AG20443 (cell line): ENCODE measurements at places on chromosomes 13 and 19.

GRCh38 chr19:1154731-1155351 lies 19.2 kb downstream of the SBNO2 start:
- DNase-seq: peak; percentile 96

GRCh38 chr13:107842562-107843180 lies 372.7 kb downstream of the LIG4 start:
- no peak for DNase-seq

DNA sequence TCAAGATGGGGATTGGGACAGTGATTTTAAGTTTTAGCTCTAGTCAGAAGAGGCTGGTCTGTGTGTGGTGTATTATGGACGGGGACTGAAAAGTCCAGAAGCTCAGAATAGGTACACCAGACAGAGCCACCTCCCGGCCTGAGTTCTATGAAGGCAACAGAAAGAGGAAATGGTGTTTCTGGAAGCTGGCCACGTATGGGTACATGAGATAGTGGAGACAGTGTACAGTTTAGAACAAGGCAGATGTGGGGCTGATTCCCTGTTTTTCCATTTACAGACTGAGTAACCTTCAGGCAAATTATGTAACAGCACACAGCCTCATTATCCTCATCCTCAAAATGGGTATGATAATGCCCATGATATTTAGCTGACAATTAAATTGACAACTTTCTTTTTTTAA lies 1.3 kb downstream of the ZNF175 start:
- DNase-seq: no peak

DNA sequence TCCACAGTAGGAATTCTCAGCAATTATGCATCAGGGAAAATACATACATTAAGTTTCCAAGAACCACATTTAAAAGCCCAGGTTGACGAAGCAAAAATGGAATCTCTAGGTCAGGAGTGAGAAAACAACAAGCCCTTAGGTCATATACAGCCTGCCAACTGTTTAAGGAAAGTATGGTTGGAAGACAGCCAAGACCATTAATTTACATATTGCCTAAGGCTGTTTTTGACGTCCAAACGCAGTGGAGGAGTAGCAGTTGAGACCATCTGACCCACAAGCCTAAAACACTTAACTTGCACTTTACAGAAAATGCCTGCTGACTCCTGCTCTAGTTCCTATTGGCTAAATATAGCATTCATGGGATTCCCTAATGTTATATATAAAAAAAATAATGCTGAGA lies 299.0 kb downstream of the ITGBL1 start:
- DNase-seq: no peak

GRCh38 chr13:94286581-94286980 lies 192.9 kb downstream of the DCT start:
- no peak for DNase-seq

DNA sequence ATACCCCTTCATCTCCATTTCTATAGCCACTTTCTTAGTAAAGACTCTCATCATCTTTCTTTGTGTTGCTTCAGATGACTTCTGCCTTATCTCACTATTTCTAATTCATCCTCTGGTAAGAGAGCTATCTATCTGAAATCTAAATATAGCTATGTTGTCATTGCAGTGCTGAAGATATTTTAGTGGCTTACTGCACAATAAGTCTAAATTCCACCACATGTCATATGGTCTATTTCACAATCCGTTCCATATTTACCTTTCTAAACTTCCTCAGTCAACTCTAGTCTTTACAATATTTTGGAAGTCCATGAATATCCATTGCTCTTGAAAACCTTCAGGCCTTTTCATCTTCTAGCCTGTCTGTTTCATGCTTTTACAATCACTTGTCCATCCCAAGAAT lies 465.1 kb upstream of the SLC10A2 start:
- no peak for DNase-seq

DNA sequence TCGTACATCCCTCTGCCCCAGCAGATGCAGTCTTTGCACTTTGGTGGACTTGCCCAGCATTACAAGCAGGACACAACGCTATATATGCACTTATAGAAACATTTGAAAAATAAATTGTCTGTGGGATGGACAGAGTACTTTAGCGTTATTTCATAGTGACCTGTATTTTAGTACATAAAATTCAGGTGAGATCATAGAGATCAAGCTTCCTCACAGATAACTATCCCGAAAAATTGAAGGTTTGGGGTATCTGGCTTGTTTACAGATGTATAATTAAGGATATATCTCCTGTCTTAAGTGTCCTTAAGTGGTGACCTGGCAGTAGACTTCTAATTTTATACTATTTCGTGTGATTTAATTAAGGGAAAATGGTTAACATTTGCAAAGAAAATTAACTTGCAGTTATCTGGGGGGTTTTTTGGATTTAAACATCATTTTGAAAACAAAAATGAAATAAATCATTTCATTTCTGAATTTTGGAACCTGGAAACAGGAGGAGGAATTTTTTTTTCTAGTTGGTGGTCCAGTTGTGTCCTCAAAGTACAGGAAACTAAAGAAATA lies 977 bp upstream of the MAB21L1 start:
- no peak for DNase-seq

GRCh38 chr19:2014731-2015607 lies 545 bp downstream of the BTBD2 start:
- no peak for DNase-seq

GRCh38 chr19:18317961-18318800 lies 4.7 kb downstream of the LSM4 start:
- DNase-seq: peak; percentile 3

DNA sequence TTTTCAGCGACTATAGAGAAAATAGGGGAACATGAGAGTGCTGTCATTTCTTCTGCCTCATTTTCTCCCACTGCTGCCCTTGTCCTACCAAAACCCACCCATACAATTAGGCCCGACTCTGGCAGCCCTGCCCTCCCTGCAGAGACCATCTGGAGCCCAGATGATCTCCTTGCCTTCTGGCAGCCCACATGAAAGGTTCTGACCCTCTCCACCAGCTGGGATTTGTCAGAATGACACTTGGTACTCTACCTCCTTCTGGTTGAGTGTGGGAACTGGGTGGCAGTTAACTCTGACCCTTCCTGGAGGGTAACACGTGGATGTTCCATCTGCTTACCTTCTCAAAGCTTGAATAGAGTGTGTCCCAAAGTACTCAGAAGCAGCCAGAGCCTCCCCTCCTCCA lies 21.0 kb upstream of the SIAH3 start:
- no peak for DNase-seq

DNA sequence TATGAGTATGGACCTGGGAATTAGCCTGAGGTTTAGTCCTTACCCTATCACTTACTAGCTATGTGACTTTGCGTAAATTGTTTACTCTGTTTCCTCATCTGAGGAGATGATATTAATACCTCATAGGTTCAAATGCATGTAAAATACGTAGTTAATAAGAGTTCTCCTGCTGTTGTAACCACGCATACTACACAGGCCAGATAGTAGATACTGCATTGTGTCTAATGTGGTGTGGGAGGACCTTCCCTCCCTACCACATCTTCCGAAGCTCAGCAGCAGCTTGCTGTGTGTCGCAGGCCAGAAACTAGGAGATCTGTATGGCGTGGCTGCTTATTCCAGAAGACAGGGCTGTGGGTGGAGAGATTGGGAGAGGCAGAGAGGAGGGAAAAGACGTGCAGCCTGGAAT lies 23.0 kb downstream of the GTF2F2 start:
- DNase-seq: no peak

- no peak for DNase-seq
Observed at GRCh38 chr19:1026783-1027649, 608 bp downstream of the CNN2 start.

DNA sequence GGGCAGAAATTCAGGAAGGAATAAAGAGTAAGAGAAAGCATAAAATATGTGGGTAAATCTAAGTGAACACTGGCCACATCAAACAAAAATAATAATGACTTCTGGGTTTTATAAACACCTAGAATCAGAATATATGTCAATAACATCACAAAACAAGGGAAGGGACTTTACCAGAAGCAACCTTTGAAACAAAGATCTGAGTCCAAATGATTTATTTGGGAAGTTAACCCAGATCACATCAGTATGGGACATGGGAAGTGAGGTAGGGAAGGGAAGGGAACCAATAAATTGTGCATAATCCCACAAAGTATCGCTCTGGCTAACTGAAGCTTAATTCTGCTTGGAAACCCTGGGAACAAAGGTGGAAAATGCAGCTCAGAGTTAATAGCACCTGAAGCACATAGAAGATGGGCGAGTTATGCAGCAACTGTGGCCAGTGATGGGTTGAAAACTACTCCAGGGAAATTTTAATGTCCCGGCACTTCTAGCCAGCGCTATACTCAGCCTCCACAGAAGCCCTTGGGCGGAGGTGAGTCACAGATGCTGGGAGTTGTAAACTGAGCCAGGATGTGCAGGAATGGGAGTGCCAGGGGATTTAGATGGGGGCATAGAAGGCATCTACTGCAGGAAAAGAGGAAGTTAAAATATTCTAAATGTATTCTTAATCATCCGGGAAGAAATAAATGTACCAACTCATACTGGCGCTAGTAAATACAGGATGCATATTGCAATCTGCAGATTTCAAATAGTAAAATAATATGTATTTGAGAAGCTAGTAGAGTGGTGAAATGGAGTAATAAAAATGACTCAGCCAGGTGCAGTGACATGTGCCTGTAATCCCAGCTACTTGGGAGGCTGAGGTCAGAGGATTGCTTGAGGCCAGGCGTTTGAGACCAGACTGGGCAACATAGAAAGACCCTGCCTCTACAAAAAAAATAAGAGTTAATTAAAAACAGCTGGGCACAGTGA lies 34.2 kb upstream of the CEBPG start:
- no peak for DNase-seq

DNA sequence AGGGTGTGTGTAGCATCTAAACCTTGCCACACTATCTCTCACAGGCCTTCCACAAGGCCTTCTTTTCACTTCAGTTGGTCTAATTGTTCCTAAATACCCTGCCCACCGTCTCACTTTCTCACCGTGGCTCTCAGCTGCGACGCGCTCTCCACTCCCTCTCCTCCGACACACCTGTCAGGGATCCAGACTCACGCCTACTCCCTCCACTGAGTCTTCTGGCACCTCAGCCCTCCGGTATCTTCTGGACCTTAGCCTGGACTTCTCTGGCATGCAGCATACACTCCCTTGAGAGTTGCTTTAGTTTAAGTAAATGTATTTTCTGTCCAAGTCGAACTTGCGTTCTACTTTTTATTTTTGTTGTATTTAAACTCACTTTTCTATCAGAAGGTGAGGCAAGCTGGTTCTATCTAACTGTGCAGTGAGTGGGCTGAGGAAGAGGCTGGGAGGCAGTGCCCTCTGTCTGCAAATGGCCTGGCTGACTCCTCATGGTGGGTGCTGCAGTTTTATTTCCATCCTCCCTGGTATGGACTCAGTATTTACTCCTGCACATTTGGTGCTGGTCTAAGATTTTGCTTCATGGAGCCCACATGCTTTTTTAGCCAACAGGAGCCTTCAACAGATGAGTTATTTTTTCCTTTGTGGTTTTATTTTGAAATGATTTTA lies 28.5 kb upstream of the ARGLU1 start:
- no peak for DNase-seq

- no peak for DNase-seq
Observed at GRCh38 chr19:1538978-1539377, 15.1 kb downstream of the PLK5 start.

GRCh38 chr19:42281827-42282762 lies 13.0 kb downstream of the CIC start:
- DNase-seq: no peak

- DNase-seq: no peak
Observed at GRCh38 chr19:29255912-29256311, 43.0 kb upstream of the UQCRFS1 start.

DNA sequence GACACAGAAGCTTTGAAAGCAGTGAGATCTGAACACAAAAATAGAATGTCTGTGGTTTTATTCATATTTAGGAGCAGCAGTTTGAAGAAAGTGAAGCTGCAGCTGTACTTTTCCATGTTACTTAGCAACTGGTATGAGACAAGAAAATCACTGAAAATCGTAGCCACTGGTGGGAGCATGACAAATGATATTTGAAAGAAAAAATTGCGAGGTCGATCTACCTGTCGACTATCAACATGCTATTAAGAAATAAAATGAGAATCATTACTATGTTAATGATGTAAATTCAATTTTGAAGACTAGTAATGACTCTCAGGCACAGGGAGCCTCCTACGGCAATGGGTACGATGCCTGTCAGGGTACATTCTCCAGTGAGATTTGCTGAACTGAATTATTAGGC lies 436.4 kb downstream of the SLITRK5 start:
- DNase-seq: no peak
